ENCODE measurements at places on chromosomes 13 and 19.

- DNase-seq, result no peak
Observed at GRCh38 chr13:74867460-74867859, 614.5 kb downstream of the TBC1D4 start.

DNA sequence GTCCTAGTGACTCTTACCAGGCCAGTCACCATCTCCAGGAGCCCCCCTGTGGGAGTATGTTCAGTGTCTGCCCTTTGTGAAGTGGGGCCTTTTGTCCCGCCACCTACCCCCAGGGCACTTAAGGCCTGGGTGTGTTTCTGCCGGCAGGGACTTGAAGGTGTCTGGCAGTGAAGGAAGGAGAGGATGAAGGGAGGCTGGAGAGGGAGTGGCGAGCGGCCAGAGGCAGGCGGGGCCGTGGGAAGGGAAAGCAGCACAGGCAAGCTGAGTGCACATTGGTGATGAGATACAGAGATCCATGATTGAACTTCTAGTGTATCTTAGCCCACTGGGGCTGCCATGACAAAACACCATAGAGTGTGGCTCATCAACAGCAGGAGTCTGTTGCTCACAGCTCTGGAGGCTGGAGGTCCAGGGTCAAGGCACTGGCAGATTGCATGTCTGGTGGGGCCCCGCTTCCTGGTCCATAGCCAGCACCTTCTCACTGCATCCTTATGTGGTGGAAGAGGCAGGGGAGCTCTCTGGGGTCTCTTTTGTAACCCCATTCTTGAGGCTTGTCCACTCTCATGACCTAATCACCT, 17.5 kb downstream of the CUL4A start:
- no peak for DNase-seq

DNA sequence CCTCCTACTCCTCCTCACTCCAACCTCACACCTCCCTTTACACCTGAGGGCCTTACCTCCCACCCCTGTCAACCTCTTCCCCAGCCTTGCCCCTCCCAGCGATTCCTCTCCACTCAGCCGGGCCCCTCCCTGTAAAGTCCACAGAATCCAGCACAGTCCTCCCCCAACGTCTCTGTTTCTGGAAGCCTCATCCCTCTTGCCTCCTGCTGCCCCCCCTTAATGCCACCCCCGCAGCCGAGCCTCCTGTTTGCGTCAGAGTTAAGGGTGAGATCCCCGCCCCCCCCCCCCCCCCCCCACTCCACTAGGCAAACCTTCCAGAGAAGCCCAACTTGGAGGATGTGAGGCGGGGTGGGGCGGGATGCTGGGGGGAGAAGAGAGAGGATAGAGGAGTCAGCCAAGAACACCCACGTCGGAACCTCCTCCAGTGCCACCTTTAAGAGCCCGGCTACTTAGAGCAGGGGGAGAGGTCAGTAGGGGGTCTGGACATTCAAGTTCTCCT, 2.1 kb downstream of the UNC13A start:
- no peak for DNase-seq

GRCh38 chr19:36103842-36104552, 6.9 kb upstream of the OVOL3 start:
- no peak for DNase-seq

GRCh38 chr13:113938246-113938645, 35.6 kb downstream of the C13orf46 start:
- no peak for DNase-seq

DNA sequence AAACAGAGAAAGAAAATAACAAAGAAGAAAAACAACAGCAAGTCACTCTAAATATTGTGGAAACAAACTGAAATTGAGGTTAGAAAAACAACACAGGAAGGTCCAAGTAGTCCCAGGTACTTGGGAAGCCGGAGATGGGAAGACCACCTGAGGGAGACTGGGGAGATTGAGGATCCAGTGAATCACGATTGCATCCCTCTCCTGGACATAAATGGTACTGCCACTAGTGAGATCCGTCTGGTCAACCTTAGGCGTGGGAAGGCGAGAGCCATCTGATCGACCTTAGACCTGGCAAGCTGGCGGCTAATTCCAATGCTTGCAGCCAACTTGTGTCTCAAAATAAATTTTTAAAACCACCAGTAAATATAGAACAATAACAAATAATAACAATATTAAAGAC, 81.9 kb downstream of the ZNF726 start:
- DNase-seq, result no peak

GRCh38 chr13:25908366-25908765, 143.4 kb downstream of the SHISA2 start:
- DNase-seq, result no peak

- DNase-seq, result no peak
Observed at GRCh38 chr13:98473135-98473787, 103.6 kb downstream of the STK24 start.

DNA sequence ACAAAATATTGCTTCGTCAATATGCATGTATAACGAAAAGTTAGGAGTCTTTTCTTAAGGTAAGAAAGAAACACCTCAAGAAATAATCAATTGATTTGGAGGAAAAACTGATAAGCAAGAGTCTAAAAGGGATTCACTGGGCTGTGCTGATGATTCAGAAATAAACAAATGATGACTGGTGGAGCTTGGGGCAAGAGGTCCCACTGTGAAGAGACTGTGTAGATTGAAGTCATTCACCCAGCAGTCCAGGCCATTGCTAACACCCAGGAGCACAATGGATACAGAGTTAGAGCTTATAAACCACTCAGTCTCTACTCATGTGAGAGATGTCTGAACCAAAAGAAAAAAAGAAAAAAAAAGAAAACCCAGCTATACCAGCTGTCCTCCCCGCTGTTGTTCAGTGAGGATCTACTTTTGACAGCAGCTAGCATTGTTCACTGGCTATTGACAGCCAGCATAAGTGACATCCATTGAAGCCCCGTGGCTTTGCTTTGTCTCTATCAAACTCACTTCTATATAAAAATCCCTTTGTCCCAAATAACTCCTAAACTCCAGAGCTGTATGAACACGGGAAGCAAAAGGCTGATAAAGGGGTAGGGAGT, 255.5 kb downstream of the KCTD12 start:
- DNase-seq, result no peak

DNA sequence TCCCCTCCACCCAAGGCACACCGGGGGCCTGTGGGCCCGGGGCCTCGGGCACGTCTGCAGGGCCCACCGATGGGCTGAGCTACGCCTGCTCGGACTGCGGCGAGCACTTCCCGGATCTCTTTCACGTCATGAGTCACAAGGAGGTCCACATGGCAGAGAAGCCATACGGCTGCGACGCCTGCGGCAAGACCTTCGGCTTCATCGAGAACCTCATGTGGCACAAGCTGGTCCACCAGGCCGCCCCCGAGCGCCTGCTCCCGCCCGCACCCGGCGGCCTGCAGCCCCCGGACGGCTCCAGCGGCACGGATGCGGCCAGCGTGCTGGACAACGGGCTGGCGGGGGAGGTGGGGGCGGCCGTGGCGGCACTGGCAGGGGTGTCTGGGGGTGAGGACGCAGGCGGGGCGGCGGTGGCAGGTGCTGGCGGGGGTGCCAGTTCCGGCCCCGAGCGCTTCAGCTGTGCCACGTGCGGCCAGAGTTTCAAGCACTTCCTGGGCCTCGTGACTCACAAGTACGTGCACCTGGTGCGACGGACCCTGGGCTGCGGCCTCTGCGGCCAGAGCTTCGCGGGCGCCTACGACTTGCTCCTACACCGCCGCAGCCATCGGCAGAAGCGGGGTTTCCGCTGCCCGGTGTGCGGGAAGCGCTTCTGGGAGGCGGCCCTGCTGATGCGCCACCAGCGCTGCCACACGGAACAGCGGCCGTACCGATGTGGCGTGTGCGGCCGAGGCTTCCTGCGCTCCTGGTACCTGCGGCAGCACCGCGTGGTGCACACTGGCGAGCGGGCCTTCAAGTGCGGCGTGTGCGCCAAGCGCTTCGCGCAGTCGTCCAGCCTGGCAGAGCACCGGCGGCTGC, 8.6 kb downstream of the ZNF784 start:
- no peak for DNase-seq

DNA sequence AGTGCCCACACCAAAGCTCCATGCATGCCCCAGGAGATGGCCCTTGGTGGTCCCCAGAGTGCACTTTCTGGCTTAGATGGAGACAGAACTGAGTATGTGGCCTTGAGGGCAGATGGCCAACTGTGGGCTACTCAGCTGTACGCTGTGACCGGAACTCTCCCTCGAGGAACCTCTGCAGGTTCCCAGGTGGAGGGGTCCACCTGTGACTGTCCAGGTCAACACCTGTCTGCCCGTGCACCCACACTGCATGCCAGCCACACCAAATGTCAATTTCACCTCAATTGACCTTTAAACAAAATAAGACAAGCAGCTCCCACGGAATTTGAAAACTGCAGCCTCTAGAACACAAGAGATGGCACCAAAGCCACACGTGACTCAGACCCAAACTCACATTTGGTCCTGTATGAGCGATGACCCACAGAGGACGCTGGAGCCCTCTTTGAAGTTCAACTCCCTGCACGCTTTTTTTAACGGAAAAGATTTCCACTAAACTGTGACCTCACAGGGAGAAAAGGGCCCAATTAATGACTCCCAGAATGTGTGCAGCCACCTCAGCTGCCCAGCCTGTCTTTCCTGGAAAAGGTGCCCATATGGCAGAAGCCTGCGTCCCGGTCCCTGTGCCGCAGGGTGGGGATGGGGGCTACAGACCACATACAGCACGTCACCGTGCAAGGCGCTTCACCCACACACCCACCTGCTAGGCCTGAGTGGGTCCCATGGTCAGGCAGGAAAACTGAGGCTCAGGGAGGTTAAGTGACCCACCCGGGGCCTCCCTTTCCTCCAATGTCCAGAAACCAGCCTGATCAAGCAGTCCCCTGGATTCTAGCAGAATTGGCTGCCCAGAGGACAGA, 47.7 kb downstream of the KLF2 start:
- no peak for DNase-seq

- DNase-seq, result no peak
Observed at GRCh38 chr19:32189956-32190706, 155.3 kb upstream of the ZNF507 start.

Data from stimulated activated CD4-positive, alpha-beta T cell treated with anti-CD3 and anti-CD28 coated beads, Interleukin-1b, Interleukin-23, amount 100 ng/mL, for 1 hour (primary cell).